Activated CD8-positive, alpha-beta memory T cell treated with anti-CD3 and anti-CD28 coated beads for 4 hours (primary cell): ENCODE measurements at places on chromosomes 7 and 10.

- no peak for DNase-seq
These were observed 7.1 kb upstream of the KLF6 start for GRCh38 chr10:3791974-3792633.

DNA sequence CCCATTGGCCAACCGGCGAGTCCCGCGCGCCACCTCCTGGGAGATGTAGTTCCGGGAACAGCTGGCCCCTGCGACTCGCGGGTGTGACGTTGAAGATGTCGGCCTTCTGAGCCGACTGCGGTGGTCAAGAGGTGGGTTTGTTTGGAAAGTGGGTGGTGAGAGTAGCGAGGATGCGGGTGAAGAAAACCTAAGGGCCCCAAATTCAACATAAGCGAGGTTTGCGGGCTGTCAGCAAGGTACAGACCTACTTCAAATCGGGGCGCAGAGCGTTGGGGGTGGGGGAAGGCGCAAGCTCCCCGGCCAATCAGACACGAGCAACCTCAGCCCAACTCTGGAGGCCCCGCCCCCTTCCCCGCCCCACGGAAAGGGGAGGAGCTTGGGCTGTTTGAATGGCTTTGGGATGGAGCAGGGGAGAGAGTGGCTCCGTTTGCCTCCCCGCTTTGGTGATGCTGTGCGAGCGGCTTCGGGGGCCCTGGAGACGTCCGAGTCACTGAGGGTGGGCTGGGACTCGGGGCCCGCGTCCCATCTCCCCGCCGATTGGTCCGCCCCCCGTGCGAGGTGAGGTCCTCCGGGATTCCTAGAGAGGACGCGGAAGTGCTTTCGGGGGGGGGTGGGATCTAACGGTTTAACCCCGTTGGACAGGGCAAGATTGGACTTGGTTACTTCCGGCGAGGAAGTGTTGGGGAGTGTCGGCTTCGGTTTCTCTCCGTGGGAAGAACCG is at the start of gene ZKSCAN5:
Gene ZKSCAN5 (plus strand): TSS at position 60 of the 721 bp plus-strand sequence. CDS start 1,383 bp downstream, outside the sequence.
- peak; percentile 92 for DNase-seq

DNA sequence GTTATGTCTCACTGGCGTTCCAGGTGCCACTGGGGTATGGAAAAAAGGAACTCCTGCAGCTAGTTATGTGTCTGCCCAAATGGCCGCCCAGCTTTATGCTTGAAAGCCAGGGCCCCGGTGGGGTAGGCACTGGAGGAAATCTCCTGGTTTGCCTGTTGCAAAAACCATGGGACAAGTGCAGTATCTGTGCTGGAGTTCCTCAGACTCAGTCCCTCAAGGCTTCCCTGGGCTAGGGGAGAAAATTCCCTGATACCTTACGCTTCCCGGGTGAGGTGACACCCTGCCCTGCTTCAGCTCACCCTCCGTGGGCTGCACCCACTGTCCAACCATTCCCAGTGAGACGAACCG is 90.3 kb upstream of the CDK6 start:
- DNase-seq: no peak

DNA sequence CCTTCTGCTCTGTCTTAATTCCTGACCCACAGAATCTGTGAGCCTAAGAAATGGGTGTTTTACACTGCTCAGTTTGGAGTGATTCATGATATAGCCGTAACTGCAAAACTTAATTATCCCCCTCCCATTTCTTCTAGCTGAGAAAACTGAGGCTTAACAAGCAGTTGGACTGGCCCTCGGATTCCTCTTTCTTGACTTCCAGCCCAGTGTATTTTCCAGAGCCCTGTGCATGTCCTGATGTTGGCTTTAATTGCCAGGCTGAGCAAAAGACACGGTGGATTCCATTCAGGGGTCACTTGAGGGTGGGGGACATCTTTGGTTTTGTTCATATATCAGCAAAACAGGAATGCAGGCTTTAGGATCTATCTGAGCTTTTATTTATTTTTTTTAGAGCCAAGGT is 489.8 kb downstream of the TYW1 start:
- DNase-seq: no peak

GRCh38 chr7:4017785-4018184 is 664.3 kb upstream of the FOXK1 start:
- DNase-seq: no peak

DNA sequence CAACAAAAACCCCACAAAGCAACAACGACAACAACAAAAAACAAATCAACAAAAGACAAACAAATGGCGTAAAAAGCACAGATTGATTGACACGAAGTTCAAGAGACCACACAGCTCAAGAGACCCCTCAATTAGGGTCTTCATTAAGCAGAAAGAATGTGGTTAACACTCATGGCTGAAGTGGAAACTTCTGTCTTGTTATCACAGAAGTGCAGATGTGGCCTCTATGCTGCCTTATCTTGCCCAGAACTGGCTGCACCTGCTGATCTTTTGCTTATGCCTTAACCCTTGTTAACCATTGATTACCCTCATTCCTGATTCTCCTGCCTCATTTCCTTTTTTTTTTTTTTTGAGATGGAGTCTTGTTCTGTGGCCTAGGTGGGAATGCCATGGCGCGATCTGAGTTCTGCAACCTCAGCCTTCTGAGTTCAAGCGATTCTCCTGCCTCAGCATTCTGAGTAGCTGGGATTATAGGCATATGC is 3.5 kb upstream of the DAGLB start:
- no peak for DNase-seq

- no peak for DNase-seq
These were observed 40.2 kb upstream of the MYL10 start for GRCh38 chr7:101669307-101669706.

GRCh38 chr7:98142658-98143057 is 36.0 kb downstream of the LMTK2 start:
- no peak for DNase-seq

DNA sequence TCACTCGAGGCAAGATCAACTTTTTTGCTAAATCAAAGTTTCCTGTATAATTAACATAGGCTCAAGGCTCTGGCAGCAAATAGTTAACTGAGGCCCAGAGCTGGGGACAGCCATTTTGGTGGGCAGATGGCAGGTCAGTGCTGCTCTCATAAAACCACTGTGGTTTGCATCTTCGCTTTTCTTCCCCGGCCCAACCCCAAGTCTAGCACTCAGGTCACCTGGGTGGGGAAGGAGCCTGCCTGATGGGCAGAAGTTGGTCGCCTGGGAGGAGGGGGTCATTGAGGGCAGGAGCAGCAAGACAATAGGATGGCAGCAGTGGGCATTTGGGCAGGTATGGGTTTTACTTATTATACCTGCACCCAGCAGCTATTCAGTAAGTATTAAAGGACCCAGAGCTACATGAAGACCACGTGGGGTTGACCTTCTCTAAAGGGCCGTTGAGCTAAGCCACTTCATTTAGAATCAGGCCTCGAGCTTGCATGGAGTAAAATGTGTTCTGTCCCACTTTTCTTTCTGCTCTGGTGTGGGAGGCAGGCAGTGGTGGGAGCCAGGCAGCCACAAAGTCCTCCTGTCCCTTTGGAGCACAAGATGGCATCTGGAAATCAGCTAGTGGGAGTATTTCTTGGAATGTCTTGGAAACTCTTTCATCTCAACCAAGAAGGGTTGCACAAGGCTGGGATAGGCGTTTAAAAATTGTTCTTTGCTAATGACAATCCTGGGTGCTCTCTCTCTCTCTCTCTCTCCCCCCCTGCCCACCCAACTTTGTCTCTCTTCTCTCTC is 133.4 kb downstream of the SPAG6 start:
- DNase-seq: no peak

DNA sequence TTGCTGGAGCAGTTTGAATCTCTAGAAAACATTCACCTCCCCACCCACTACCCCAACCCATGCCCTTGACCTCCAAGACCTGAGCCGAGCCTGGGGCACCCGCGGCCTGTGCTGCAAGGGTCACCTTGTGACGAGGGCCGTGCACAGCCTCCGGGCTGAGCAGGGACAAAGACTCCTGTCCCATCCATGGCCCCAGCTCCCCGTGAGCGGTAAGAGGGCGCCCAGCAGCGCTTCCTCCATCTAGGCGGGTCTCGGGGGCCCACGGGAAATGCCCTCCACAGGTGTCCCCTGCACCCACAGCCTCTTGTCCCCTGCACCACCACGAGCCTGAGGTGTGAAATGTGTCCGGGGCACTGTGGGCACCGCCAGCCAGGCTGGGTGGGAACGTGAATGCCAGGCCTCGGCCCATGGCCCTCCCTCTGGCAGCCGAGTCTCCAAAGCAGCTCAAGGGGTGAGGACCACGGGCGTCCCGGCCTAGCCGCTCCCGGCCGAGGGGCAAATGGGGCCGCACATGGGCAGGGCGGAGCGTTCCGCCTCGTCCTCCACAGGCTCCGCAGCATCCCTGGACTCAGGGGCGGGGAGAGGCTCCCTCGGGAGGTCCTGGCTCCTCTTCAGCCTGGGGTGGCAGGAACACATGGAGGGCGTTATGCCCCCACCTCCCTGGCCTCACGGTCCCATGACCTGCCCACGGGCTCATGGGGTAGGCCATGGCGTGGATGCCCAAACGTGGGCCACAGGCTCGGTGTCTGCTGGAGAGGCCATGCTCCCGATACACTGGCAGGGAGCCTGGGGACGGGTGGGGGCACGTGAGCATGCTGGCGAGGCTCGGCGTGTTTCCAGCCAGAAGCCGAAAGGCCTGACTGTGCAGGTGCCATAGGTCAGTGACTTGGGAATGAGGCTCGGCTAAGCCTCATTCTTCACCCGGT is 21.1 kb downstream of the DPYSL4 start:
- DNase-seq: no peak

DNA sequence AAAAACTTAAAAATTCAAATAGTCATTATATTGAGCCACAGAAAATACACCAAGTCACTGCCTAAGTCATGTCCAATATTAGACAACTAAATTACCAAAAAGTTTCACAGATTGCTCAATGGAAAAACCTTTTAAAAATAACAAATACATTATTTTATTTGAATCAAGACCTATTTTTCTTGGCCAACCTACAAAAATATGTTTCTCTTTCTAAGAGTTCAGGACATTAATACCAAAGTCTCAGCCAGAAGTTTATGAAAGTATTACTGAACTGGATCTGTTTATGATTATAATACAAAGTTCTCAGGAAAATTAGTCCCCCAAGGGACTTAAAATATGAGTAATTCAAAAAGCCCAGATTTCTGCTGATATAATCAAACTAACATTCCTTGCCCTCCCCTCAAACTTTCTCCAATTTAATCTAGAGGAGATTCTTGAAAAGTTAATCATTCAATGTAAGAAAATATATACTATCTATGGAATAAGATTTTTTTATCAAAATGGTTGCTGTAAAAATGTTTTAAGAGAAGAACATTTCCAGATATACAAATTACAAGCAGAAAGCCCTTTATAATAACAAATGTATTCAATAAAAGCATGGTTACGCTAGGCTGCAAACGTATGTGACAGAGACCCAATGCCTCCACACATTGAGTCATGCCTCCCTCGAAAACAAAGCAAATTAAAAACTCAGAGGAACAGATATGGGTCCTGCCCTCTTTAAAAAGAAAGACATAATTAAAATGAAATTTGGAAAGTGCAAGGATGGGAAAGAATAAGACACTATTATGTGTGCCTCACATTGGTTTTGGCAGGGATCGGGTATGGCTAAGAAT is 381.6 kb downstream of the PARD3 start:
- no peak for DNase-seq

- no peak for DNase-seq
These were observed 371.7 kb downstream of the INHBA start for GRCh38 chr7:41331194-41331593.

- no peak for DNase-seq
These were observed 386.5 kb upstream of the ANKRD30A start for GRCh38 chr10:36738738-36739431.

DNA sequence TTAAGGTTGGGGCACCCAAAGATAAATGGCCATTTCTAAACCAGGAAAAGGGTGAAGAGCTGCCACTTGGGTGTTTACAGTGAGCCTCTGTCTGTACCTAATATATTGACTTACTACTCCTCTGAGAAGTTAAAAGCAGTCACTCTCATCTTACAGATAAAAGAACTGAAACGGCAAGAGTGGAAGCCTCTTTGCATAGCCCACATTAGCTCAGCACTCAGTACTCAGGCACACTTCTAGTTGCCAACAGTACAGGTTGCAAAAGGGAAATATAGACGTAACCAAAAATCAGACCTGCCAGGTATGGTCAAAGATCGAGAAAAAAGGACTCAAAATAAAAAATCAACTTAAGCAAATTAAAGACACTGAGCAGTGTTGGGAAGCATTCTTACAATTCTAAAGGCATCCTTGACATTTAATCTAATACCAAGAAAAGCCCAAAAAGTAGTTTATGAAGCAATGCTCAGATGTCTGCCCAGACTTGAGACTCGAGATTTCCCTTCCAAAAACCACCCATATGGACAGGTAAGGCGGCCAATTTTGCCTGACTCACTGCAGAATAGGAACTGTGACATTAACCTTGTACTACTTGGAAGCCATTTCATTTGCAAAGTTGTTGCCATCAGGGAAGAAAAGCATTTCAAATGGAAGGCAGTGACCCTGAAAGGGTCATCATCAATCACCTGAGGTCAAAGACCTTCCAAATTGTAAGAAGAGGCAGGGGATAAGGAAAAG is 139.3 kb downstream of the SLC25A13 start:
- no peak for DNase-seq

- no peak for DNase-seq
These were observed 7.5 kb downstream of the SORBS1 start for GRCh38 chr10:95553674-95554073.

DNA sequence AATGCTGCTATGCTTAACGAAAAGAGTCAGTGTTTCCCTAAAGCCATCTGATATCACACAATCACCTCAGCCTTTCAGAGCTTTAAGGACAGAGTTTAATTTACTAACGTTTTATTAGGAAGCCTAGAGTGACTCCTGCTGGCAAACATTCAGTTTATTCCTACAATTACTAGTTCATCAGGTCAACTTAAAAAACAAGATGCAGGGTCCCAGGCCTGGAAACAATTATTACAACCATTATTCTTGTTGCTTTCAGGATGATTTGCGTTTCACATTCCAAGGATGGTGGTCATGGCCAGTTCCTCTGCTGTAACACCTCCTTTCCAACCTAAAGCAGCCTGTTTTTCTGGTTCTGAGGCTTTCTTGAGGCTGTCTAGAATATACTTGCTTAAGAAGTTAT is 1.5 kb upstream of the FAM53B start:
- DNase-seq: no peak

GRCh38 chr10:33295851-33296250 is 38.6 kb downstream of the NRP1 start:
- DNase-seq: no peak

DNA sequence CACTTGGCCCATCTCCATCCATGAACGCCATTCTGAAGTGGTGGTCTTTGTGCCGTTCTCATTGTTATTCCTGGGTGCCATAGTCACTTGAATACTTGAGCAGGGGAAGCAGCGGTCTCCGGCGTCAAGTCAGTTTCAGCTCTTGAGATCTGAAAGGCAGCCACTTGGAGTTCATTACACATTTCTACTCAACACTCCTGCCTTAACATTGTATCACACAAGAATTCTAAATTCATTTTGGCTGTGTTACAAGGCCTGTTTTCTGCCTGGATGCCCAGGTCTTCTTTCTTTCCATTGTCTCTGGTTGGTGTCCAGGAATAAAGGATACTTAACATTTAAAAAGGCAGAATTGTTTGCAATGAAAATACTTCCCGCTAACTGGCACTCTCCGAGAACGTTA is 69.0 kb upstream of the RAB11FIP2 start:
- no peak for DNase-seq

- no peak for DNase-seq
These were observed 9.7 kb downstream of the PTF1A start for GRCh38 chr10:23201837-23202236.
